ENCODE measurements at places on chromosomes 12 and 14.

- no peak for DNase-seq
These were observed 30.1 kb downstream of the MAX start for GRCh38 chr14:65072256-65072655.

DNA sequence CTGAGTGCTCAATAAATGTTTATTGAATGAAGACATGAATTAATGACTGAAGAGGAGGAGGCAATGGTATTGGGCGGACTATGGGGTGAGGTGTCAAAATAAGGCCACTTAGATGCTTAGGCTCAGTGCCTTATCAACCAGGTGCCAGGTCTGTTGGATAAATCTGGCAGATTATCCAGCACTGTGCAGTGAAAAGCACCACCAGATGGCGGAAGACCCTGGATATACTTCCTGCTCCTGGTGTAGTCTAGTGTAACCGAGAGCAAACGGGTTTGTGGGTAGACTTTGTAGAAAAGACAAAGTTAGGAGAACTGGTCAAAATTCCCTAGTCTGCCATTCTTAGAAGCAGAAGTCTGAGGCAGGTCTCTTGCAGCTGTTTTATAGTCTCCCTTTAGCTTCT is 306.3 kb downstream of the ATP23 start:
- DNase-seq = no peak

DNA sequence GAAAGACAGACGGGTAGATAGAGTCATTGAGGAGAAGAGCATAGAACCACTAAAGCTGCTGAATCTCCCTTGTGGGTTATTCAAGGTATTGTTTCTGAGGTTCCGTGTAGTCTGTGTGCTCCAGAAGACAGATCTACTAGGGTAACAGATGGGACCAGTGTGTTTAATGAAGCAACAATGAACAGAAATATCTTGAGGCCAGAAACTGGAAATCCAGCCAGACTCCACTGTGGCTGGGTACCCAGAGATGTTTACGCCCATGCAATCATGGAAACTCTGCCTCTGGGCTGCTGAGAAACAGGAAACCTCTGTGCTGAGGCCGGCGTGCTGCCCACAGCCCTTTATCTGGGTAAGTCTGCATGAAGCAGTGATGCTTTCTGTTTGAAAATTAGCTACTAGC is 8.3 kb downstream of the PROX2 start:
- DNase-seq = no peak

- DNase-seq = no peak
These were observed 13.0 kb downstream of the SCNN1A start for GRCh38 chr12:6362403-6362802.

Measured in BJ (cell line).